ENCODE measurements at places on chromosomes 6 and 20. TPM values are rescaled to one million over a fixed set of nuclear protein-coding genes. Genes with fewer than 3 reads are reported as not detected.

Gene TMEM74B
- 1.9 TPM for polyA plus RNA-seq

Gene LATS1
- polyA plus RNA-seq, result 5.4 TPM

Gene ARG1
- not detected for polyA plus RNA-seq

Gene WFDC5
- not detected for polyA plus RNA-seq

Gene NHLRC1
- polyA plus RNA-seq, result 1.9 TPM

Gene CLPSL2
- polyA plus RNA-seq, result not detected

Gene NRSN1
- not detected for polyA plus RNA-seq

Gene LCA5
- 4.0 TPM for polyA plus RNA-seq

Gene GTSF1L
- polyA plus RNA-seq, result not detected

Gene TRPC4AP
- polyA plus RNA-seq, result 56.2 TPM

Gene POM121L2
- polyA plus RNA-seq, result not detected

Gene ITCH
- 13.1 TPM for polyA plus RNA-seq

Gene FAM83B
- polyA plus RNA-seq, result not detected

Gene TMC2
- polyA plus RNA-seq, result not detected

Gene CDSN
- polyA plus RNA-seq, result not detected

Gene GPX5
- not detected for polyA plus RNA-seq

Gene MEI4
- polyA plus RNA-seq, result 0.13 TPM

Gene PPP1R16B
- 1.3 TPM for polyA plus RNA-seq

Gene MUC21
- 0.75 TPM for polyA plus RNA-seq

Gene LRRN4
- not detected for polyA plus RNA-seq

Gene JPH2
- polyA plus RNA-seq, result 12.8 TPM

Gene RIPPLY2
- polyA plus RNA-seq, result not detected

Gene CCN5
- 137 TPM for polyA plus RNA-seq

Gene TPBG
- 30.0 TPM for polyA plus RNA-seq

Gene CASP8AP2
- polyA plus RNA-seq, result 7.1 TPM

Gene CDH22
- polyA plus RNA-seq, result not detected

Gene HLA-DMA
- polyA plus RNA-seq, result 9.8 TPM

Gene HSPA1L
- 2.1 TPM for polyA plus RNA-seq

Gene FERMT1
- polyA plus RNA-seq, result 0.03 TPM

Gene PRND
- not detected for polyA plus RNA-seq

Gene FOXF2
- not detected for polyA plus RNA-seq

Gene AKAP12
- polyA plus RNA-seq, result 19.2 TPM

Gene ATP6V1G2
- polyA plus RNA-seq, result 1.8 TPM

Gene CLVS2
- polyA plus RNA-seq, result under 0.01 TPM

Gene LGSN
- not detected for polyA plus RNA-seq

Gene CABLES2
- polyA plus RNA-seq, result 2.1 TPM

Gene KIAA0408
- polyA plus RNA-seq, result 4.2 TPM

Gene OVOL2
- 3.1 TPM for polyA plus RNA-seq
